ENCODE measurements at places on chromosomes 1 and 21.

DNA sequence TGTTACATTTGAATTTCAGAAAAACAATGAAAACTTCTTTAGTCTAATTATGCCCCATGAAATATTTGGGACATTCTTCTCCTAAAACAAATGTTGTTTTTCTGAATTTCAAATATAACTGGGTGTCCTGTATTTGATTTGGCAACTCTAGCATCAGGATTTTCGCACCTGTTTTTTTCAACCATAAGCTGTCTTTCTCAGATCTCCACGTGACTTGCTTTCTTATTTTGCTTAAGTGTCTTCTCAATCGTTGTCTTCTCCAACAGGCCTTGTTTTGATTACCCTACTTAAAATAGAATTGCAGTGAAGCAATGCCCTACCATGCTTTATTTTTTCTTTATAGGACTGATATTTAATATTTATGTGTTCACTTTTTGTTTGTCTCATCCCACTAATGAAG is 752.8 kb upstream of the RGS18 start:
- no peak for DNase-seq

- peak; percentile 69 for DNase-seq
These were observed 522.9 kb downstream of the KIF26B start for GRCh38 chr1:245677461-245678240.

DNA sequence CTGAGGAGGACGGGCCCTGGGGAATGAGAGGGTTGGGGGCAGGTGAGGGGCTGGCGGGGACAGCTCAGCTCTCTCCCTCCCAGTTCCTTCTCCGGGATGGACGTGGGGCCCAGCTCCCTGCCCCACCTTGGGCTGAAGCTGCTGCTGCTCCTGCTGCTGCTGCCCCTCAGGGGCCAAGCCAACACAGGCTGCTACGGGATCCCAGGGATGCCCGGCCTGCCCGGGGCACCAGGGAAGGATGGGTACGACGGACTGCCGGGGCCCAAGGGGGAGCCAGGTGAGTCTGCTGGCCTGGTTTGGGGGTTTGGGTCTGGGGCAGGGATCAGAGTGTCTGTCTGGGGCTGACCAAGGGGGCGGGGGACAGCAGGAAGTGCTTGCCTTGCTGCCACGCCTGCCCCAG is 495 bp downstream of the C1QC start:
- DNase-seq, result no peak

GRCh38 chr1:60130703-60131102 is 57.1 kb upstream of the C1orf87 start:
- DNase-seq, result no peak

- no peak for DNase-seq
These were observed 37.0 kb upstream of the COL6A1 start for GRCh38 chr21:45944601-45945000.

DNA sequence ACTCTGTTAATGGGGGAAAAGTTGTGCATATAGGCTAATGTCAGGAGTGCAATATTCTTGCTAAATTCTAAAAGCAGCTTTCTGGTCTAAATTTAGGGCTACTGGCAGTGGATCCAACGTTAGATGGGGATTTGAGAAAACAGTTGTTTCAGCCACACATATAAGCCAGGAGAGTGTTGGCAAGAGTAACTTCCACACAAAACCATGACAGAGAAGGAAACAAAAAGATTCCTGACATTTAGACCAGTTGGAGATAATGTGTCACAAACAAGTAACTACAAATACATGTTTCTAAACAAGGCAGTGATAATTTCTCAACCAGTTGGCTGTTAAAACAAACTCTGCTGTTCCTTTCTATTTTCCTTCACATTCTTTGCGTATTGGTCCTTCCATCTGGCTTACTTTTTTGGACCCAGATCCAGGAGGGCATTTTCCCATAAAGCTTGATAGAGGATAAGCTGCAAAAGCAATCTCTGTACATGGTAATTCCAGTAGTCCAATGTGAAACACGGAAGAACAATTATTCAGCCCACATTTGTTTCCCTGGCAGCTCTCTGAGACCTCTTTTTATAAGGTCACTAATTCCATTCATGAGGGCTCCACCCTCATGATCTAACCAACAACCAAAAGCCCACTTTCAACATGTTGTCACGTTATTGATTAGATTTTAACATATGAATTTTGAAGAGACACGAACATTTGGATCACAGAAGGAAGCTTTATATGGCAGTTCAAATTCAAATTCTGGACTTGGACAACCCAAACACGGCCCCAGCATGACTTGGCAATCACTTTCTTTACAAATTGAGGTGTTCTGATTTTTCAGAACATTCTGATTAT is 1888.6 kb downstream of the MRPL39 start:
- no peak for DNase-seq

DNA sequence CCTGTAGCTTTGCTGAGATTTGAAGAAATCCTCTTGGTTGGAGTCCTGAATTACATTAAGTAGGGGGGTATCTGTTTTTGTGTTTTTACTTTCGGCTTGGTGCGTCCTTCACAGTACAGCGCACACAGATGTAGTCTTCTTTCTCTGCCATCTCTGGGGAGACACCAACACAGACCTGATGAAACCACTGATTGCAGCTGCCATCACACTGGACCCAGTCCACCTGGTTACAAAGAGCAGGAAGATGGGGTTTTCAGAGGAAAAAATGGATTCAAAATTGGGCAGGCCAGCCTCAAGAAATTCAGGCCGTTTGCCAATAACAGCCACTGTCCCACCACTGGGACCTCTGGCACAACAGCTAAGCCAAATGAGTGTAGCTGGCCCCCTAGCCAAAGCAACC is 18.7 kb upstream of the SYT2 start:
- DNase-seq, result no peak

DNA sequence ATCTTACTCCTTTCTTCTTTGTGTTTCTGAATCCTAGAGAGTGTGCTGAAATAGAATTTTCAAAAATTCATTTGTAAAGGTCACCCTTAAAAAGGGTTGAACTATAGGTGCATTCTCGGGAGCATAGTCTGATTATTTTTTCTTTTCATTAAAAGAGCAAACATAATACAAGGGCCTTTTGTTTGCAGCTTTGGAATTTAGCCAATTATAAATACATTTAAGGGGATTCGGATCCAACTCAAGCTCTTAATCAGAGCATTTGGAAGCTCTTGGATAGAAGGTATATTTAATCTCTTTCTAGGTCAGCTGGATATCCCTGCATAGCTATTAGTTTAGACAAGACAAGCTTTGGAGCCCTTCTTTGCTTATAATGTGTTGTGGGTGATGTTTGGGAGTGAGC is 321.7 kb downstream of the HHAT start:
- no peak for DNase-seq

DNA sequence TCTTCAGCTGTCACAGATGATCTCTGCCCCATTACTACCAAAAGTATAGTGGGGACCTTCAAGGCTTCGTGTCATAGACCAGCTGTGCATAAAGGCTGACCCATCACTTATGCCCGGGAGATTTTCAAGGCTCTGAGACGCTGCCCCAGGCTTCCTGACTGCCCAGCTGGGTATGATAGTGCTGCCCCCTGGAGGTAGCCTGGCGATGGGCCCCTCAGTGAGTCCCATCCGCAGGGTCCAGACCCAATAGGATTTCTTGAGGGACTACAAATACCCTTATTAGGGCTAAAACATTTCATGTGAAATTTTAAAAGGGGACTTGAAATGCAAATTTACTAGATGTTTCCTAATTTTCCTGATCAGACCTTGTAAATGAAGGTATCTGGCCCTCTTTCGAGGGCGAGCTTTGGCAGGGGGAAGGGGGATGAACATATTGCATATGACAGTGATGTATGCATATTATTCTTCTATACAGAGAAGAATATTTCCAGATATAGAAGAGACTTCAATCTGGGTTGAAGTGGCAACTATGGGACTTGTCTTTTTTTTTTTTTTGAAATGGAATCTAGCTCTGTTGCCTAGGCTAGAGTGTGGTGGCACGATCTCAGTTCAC is 11.7 kb upstream of the FCMR start:
- no peak for DNase-seq

- DNase-seq, result no peak
These were observed 52.2 kb downstream of the MAP3K7CL start for GRCh38 chr21:29182691-29183092.

Measured in vagina (tissue), 2 donors.